DMS 273 treated with DMSO at 0.1 percent for 48 hours (cell line): ENCODE measurements at places on chromosomes 13 and 19.

DNA sequence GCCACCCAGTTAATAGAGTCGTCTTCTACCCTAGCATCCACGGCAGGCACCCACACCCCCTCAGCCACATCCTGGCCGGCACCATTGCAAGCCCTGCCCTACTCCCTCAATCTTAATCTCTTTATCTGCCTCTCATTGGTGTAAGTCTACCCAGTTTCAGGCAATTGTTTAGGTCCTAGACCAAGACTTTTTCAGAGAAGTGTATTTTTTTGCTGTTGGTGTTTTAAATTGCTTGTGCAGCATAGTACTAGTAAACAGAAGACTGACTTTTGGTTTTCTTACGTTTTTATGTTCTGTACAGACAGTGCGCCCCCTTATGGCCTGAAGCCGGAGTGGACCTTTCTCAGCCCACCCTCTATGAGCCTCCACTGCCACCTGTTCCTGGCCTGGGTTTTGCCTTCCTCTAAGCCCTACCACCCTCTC lies 2.3 kb upstream of the LCP1 start:
- DNase-seq = peak; percentile 0

GRCh38 chr19:17993076-17993813 lies 14.7 kb upstream of the ARRDC2 start:
- no peak for DNase-seq

DNA sequence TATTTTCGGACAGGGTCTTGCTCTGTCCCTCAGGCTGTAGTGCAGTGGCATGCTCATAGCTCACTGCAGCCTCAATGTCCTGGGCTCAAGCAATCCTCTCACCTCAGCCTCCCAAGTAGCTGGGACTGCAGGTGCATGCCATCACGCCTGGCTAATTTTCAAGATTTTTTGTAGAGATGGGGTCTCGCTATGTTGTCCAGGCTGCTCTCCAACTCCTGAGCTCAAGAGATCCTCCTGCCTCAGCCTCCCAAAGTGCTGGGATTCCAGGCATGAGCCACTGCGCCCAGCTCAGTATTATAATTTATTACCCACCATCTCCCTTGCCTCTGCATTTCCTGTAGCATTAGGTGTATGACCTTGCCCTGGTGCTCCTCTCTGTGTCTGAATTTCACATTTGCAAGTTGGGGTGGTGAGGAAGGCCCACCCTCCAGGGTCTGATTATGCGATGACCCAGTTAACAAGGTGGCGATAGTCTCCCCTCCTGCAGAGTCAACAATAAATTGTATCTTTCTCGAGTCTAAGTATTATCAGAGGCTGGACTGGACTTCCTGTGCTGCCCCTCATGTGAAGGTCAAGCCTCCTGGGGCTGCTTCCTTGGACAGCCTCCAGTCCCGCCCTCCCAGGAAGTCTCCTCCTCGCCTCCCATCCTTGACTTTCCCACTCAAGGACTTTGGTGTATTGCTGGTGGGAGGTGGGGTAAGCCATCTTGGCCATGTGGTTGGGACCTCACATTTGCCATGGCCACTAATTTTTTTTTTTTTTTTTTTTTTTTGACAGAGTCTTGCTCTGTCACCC lies 1.5 kb upstream of the TUBB4A start:
- no peak for DNase-seq

DNA sequence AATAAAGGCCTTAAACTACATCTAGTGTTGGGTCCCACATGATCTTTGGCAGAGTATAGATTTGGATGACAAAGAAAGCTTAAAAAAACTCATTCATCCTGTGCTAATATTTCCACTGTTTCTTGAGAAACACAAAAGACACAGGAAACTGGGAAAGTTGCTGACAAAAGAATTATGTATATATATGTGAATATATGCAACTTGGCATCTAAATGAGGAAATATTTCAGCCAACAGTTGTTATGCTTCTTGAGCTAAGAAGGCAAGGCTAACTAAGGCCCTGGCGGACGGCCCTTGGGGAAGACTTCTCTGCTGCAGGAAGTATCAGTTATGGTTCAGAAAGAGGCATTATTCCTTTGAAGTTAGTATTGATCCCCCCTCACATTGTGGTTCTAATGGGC lies 491.8 kb downstream of the DIAPH3 start:
- DNase-seq = no peak

GRCh38 chr19:37986048-37986750 lies 79.2 kb downstream of the SIPA1L3 start:
- DNase-seq = no peak

DNA sequence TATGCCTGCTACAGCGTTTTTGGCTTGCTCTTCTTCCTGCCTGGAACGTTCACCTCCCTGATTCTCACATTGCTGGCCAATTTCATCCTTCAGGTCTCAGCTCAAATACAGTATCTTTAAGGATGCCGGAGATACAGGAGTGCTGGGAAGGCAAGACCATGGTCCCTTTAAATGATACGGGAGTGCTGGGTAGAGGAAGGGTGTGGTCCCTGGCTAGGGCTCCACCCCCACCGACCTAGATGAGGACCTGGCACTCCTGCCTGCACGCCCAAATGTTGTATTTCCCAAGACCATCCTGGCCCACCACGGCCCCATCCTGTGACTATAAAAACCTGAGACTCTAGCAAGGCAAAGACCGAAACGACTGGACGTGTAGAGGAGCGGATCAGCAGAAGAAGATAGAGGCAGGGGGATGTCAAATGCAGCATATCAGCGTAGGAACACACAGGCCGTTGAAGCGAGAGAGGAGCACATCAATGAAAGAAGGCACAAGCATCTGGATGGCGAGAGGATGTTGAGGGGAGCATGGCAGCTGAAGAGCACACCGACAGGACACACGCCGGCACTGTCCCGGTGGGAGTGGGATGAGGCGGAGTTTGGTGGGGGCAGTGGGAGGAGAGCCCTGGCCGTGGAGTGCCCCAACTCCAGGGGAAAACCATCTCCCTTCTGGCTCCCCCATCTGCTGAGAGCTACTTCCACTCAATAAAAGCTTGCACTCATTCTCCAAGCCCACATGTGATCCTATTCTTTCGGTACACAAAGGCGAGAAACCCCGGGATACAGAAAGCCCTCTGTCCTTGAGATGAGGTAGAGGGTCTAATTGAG lies 74.0 kb downstream of the PCDH9 start:
- DNase-seq = no peak
